ENCODE measurements at places on chromosomes 2 and 18.

DNA sequence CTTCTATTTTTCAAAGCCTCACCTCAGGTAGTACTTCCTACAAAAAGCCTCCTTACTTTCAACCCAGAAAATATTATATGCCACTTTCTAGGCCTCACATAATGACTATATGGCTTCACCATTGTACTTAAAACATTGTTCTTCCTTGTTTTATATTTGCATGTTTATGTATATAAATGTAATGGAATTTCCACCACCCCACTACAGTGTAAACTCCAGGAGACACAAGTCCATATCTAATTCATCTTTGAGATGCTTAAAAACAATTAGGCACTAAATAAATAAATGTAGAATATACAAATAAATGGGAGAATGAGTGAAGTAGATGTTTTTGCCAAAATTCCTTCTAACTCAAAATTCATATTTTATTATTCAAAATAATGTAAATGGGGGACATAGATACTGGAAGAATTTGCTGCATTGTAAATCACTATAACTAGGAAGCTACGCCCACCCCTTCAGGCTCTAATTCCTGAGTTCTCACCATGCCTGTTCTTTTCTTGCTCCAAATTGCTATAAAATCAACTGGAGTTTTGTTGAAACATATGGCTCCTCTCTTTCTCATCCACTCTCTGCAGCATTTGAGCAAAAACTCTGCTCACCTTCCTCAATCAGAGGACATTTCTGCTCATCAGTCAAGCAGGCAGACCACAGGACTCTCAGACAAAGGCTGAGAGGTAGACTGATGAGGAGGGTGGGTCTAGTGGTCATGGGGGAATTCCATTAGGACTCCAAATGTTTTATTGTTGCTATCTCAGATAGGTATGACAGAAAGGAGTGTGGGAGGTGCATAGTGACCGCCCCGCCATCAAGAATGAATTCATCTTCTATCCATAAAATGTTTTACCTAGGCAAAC lies 243.0 kb downstream of the HNMT start:
- DNase-seq, result no peak

GRCh38 chr2:222218786-222219185 lies 80.0 kb downstream of the PAX3 start:
- DNase-seq, result no peak

DNA sequence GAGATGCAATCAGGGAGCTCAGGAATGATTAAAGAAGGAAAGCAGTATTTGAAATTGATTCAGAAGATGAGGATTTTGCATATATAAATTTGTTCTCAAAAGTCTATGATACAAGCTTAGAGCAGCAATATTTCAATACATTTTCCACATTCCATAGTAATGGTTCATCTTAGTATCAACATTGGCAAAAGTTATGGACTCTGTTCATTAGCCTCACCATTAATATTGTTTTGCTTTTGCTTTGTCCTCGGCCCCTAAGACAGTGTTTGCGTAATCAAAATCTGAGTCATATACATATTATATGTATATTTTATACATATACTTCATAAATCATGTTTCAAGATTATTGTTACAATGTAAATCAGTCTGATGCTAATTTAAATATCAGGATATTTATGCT lies 176.6 kb downstream of the CNTNAP5 start:
- no peak for DNase-seq

- peak; percentile 25 for DNase-seq
Observed at GRCh38 chr2:233600386-233600785, 17.0 kb upstream of the UGT1A8 start.

GRCh38 chr2:241914542-241914941 lies 45.0 kb downstream of the RTP5 start:
- no peak for DNase-seq

GRCh38 chr2:25314514-25315315 lies 27.0 kb downstream of the DNMT3A start:
- DNase-seq, result no peak

- no peak for DNase-seq
Observed at GRCh38 chr18:48064978-48065600, 134.6 kb upstream of the SMAD2 start.

DNA sequence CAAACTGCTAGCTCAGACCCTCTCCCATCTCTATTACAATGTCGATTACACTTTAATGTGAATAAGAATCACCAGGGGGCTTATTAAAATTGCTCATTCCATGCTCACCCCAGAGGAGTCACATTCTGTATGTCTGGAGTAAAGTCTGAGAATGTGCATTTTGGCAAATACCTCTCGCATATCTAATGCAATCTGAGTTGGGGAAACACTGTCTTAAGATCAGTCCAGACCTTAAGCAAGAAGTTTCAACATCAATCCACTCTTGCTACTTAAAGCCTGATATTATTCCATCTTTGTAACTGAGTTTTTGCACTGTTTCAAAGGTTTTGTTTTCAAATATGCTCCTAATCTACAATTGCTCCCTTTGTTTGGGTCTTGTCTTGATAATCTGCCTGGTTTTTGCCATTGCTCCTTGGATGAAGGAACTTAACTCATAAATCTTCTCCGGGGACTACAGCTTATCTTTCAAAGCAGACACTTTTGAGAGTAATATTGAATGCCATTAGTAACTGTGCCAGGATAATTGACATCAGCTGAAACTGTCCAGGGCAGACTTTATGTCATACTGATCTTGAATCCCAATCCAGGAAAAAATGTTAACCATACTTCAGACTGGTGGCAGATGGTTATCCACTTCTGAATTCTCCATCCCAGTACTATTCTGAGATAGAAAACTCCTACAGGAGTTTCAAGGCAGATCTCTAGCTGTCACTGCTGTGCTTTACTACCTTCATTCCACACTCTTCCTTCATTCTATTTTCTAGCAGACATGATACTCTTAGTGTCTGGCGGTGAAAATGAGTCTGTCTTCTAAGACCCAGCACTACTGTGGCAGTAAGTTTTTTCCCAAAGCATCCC lies 200.9 kb downstream of the ERBB4 start:
- no peak for DNase-seq

GRCh38 chr18:39326772-39327171 lies 1761.2 kb upstream of the CELF4 start:
- no peak for DNase-seq

DNA sequence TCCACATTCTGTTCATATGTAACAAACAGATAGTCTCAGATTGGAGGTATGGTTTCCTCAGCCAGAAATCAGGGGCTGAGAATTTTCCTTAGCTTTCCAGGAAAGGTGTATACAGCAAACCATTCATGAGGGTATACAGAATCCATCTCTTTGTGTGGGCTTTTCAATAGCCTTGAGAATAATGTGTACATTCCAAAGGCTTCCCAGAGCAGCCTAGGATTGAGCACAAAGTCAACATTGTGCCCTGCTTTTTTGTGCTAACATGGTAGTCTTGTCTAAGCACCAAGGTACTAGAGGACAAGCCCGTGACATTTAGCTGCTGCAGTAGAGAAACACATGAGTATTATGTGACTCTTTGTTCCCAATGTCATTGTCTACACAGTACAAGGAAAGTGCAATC lies 322.1 kb upstream of the TANK start:
- DNase-seq, result no peak

DNA sequence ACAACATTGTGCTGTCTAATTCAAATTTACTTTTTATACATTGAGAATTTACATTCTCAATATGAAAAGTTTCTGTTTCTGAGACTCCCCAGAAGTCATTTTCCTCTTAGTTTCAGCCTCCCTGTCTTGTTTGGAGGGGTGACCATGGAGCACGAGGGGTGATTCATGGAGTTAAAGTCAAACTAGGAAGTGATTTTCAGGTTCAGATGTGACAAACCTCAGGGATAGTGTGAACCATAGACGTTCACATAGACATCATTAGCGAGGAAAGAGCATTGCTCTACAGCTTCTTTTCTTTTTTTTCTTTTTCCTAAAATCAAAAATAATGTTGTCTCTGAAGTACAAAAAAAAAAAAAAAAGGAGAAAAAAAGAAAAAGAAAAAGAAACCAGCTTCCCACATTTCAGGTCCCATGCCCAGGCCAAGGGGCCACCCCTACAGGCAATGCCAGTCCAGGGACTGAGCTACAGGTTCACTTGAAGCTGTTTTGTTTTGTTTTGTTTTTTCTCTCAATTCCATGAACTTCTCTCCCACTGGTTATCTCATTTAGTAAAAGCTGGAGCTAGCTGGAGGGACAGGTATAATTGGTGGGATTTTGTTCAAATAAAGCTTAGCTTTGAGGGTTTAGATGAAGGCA lies 18.1 kb upstream of the LCLAT1 start:
- no peak for DNase-seq

DNA sequence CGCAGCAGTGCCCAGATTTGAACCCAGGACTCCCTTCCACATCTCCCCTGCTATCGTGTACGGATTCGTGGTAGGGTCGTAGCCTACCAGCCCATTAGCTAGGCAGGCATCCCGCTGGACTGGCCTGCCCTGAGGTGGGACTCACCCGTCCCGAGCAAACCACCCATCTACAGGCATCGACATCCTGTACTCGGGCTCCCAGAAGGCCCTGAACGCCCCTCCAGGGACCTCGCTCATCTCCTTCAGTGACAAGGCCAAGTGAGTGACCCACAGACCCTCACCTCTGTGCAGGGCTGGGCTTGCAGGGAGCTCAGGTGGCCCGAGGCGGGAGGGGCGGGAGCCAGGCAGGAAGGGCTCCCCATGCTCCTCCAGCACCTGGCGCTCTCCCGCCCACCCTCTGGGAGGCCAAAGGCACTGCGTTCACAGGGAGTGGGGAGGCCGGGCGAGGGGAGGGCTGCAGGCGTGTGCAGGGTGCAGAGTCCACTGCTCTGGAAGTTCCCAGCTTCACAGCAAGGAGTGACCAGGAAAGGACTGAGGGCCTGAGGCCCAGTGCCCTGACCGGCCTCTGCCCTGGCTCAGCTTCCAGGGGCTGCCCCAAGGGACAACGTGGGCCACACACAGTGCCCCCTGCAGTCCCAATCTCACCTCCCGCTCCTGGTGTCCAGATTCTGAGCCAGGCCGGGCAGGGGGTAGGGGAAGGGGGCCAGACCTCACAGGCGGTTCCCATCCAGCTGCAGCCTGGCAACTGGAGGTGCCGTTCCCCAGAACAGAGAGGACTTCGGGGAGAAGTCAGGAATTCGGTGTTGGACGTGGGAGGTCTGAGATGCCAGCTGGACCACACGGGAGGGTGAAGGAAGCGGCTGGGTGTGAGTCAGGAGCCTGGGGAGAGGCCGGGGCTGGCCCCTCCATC lies 5.4 kb downstream of the AGXT start:
- no peak for DNase-seq

GRCh38 chr2:240619506-240620148 lies 5.7 kb upstream of the GPR35 start:
- DNase-seq, result no peak

- peak; percentile 7 for DNase-seq
Observed at GRCh38 chr2:118774458-118775133, 72.9 kb downstream of the EN1 start.

DNA sequence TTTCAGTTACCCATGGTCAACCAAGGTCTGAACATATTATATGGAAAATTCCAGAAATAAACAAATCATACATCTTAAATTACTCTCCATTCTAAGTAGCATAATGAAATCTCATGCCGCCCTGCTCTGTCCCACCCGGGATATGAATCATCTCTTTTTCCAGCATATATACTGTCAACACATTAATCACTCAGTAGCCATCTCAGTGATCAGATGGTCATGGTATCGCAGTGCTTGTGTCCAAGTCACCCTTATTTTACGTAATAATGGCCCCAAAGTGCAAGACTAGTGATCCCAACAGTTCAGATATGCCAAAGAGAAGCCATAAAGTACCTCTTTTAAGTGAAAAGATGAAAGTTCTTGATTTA lies 43.8 kb downstream of the OSBPL6 start:
- peak; percentile 24 for DNase-seq

- DNase-seq, result peak; percentile 92
Observed at GRCh38 chr2:102020596-102021170, 28.9 kb downstream of the IL1R2 start.

DNA sequence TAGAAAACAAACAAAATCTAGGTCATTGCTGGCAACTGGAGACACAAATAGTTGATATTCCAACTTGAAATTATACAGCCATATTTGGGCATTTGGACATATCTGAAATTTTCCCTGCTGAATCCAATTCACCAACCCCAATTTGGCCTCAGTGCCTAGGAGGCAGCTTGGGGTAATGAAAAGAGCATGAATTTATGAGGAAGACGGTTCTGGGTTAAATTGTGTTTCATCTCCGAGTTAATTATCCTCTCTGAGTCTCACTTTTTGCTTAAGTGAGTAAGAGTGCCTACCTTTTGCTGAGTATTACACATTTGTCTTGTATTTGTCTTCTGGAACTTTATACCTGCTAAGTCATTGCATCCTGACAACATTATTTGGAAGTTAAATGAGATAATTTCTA lies 1906.8 kb upstream of the PIK3C3 start:
- DNase-seq, result no peak

DNA sequence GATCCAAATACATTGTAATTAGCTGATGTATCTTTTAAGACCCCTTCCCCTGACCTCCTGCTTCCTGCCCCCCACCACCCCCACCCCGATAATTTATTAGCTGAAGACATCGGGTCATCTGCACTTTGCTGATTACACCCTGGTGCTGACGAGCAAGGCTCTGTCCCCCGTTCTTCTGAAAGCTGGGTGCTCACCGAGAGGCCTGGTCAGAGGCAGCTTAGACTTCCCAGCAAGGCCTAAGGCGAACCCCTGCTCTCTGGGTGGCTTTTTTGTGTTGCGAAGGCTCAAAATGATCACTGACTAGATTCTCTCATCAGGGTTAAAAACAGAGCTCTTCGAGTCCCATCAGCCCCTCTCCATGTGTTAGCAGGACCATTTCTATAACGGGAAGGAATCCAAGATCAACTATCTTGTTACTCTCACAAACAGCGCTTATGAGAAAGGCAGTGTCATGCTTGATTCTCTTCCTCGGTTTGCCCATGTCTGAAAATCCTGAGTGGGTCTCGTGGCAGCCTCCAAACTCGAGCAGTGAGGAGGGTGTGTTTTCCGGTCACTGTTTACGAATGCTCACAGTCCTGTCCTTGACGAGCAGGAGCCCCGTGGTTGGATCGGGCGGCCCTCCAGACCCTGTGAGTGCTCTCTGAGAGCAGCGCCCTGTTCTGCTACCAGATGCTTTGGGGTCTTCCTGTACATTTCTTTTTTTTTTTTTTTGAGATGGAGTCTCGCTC lies 201.6 kb downstream of the HDAC4 start:
- DNase-seq, result peak; percentile 46

Measured in fibroblast of villous mesenchyme (primary cell).